Activated T-cell treated with anti-CD3 and anti-CD28 coated beads for 4 hours (primary cell): ENCODE measurements at places on chromosomes 7 and 10.

DNA sequence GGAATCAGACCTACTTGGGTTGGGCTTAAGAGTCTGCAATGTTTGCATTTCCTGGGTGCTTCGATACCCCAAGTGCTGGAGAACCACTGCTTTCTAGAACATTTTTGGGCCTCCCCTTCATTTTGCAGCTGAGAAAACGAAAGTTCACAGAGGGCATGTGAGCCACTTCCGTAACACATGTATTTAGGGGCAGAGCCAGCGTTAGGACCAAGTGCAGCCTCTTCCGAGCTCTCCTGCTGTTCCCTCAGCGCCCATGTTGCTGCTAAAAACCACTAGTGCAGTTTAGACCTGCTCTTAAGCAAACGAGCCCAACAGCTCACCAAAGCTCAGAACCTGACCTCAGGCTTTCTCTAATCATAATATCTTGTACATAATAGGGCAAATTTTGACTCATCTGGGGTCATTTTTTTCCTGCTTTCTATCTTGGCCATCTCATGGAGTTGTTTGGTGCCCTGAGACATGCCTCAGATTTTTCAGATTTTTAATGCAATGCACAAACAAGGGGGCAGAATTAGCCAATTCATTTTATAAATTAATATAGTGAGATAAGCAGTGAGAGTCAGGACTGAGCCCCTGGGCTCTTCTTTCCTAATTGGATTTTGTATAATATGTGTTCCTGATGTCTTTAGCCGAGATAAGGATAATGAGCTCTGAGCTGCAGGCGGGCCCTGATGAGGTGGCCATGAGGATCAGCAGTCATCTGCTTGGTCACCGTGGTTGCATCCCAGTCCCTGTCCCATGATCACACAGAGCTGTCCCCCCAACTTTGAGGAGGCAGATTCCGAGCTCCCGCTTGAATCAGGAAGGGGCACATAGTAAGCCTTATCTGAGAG is 12.9 kb downstream of the BAG3 start:
- DNase-seq = no peak

- no peak for DNase-seq
These were observed 206.4 kb downstream of the ITGB1 start for GRCh38 chr10:32751582-32751981.

DNA sequence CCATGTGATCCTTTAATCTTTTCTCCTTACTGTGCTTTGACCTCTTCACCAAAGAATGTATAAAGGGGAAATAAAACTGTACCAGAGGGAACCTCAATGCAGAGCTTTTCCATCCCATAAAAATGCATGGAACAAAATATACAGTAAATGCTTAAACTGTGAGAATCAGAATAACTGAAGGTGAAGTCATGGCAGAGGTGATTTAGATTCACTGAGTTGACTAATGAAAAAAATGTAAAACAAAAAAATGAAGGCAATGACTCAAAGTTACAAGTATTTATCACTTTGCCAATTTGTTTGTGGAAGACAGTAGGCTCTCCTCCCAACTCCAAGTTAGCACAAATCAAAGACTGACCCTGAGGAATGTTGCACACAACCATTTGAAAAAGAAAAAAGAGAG is 1331.6 kb upstream of the SORCS1 start:
- no peak for DNase-seq

DNA sequence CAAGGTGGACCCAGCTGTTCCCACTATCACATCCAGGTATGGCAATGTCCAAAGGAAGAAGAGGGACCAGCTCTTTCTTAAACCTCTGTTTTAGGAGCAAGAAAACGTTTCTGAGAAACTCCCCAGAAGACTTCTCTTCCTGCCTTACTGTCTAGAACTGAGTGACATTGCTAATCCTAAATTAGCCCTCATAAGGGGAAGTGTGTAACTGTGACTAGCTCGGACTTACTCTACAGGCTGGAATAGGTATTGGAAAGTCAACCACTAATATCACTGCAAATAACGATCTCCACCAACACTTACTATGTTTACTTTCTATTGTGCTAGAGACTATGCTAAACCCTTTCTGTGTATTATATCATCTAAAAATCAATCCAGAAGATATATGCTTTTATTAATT is 49.9 kb upstream of the RELN start:
- DNase-seq = no peak

GRCh38 chr10:12844811-12845483 is 156.6 kb downstream of the CCDC3 start:
- DNase-seq = no peak

- DNase-seq = no peak
These were observed 39.2 kb downstream of the CH25H start for GRCh38 chr10:89167915-89168314.

- no peak for DNase-seq
These were observed 266.0 kb downstream of the GRID1 start for GRCh38 chr10:86100581-86101061.

DNA sequence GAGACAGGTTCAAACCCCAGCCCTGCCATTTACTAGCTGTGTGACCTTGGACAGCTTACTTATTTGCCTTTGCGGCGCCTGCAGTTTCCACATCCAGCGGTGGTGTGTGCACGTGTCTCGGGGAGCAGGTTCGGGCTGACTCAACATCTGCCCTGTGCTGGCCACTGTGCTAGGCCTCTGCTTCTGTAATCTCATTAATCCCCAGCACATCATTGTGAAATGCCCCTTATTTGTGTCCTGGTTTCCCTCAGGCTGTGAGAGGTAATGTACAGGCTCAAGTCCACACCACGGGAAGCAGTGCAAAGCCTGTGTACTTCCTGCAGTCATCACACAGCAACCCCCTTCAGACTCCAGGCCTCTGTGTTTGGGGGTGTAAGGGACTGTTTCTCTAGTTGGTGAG is 285.7 kb downstream of the RPS24 start:
- no peak for DNase-seq

DNA sequence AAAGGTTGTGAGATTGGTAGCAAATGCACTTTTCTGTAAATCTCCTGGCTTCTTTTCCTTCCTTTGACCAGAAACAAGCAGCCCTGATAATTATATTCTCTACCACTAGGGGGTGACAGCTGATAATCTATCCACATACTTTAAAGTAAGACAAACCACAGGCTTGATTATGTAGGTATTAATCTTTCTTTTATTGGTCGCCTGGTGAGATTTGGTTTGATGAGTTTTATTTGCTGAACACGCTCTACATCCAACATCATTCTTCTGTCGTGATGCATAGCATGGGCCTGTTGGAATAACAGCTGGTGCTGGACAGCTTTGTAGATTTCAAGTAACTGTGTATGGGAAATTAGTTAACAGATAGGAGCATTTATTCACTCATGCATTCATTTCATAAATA is 63.5 kb downstream of the ZNF365 start:
- DNase-seq = no peak

DNA sequence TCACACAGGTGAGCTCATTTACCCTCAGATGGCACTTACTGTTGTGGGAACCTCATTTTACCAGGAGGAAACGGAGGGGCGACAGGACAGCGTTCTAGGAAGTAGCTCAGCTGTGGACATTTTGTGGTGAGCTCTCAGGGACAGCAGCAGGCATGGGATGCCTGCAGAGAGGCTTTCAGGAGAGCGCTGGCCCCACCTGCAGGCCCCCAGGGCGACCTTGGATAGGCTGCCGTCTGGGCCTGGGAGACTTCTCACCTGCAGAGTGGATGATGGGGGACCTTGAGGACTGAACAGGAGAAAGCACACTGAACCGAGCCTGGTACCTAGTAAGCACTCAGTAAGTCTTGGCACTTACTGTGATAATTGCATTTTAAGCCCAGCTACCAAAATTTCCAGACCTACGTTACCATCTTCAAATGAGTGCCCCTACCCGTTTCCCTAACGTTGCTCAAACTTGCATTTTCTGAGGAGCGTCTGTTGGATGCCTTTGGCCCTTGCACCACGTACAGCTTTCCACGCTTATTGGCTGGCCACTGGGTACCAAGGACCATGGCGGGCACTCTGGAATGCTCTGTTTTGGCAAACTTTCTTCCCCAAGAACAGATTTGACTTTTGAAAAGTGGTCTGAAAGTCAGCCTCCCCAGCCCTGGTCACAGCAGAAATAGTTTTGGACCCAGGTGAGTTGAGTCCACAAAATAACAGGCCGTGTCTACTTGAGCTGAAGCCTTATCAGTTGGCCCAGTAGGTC is 223.4 kb downstream of the EBF3 start:
- no peak for DNase-seq

DNA sequence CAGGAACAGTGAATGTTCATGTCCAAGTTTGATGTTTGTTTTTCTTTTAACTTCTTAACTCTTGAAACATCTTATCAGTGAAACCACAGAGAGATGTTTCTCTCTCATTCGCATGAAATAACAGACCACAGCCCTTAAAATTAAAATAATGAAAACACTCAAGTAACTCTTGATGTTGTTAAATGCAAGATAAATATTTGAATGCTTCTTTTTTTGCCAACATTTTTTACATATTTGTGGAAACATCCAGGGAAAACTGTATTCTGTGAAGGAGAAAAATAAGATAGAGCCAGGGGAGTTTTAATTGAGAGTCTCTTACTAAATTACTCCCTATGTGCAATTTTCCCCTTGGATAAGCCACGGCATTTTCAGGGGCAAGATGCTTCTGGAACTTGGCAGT is 361.8 kb upstream of the MGMT start:
- no peak for DNase-seq

DNA sequence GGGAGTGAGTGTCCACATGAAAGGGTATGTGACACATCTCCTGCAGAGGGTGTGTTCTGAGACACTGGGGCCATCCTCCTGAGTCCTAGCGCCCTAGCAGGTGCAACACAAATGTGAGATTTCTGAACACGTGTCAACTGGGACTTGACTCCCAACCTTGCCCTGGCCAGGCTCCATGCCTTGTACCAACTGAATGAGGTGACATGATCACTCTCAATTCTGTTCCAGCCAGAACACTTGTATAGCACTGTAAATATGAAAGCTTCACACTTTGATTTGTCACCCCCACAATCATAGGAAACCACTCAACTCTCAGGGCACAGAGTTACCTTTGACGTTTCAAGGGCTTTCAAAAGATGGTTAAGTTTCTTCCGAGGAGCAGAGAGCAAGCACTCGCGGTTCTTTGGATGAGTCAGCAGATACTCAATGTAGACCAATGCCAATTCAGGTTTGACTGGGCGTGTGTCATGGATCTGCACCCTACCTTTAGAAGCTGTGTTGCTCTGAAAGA is 48.6 kb downstream of the NCAPG2 start:
- DNase-seq = no peak
